ENCODE measurements at places on chromosomes 7 and 10. TPM values are rescaled to one million over a fixed set of nuclear protein-coding genes. Genes with fewer than 3 reads are reported as not detected.

NACAD gene
- 0.75 TPM for total RNA-seq

- no peak for DNase-seq
Measured at GRCh38 chr7:98788966-98789365, 80.8 kb downstream of the TMEM130 start.

CTTNBP2 gene
- total RNA-seq, result not detected

DNA sequence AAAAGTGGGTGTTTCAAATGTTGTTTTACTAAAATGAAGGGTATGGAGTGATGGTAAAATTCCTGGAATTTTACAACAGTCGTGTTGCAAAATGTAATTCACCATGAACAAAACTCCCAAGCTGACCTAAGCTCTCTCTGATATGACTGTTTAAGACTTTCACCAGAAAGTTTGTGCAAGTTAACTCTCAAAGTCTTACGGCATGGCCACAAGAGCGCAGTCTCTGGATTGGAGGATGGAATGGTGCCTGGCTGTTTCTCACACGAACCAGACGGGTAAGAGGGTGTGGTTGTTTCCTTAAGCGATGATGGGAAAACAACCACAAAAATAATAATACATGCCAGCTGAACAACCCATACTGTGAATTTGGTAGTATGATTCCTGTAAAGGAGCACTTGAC is 662.5 kb downstream of the KCNMA1 start:
- DNase-seq, result no peak

CYP2W1 gene
- not detected for total RNA-seq

MAD1L1 gene
- 77.4 TPM for total RNA-seq
